ENCODE measurements at places on chromosomes 12 and 14.

DNA sequence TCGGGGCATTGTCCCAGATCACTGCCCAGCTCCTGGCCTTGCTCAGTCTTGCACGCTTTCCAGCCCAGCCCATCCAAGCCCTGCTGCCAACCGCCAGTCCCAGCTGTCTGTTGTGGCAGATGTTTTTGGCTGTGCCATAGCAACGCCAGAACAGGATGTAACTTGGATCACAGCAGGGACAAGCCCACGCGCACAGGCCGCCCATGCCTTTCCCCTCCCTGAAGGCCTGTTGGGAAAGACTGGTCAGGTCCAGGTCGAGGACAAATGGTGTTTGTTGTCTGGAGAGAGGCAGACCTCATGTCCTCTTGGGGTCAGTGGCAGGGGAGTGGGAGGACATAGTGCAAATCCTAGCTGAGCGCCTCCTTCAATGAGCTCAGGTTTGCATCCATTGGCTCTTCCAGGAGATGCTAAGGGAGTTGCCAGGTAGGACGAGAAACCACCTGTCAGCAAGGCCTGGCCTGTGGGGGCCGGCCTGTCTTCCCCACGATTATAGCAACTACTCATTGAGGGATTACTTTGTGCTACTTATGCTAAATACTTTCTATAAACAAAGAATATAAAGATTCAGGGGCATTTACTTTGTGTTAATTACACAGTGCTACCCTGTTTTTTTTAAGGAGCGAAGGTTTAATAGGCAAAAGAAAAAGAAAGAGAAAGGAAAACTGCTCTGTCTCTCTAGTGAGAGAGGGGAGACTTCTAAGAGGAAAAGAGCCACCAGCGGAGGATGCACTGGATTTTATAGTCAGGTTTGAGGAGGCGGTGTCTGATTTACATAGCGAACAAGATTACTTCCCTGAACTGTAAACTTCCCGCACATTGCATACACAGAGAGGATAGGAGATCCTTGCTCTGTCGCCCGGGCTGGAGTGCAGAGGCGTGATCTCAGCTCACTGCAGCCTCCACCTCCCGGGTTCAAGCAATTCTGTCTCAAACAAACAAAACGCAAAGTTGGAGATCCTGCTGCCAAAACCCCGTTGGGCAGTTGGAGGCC lies 42.8 kb upstream of the CORO1C start:
- DNase-seq, result no peak

DNA sequence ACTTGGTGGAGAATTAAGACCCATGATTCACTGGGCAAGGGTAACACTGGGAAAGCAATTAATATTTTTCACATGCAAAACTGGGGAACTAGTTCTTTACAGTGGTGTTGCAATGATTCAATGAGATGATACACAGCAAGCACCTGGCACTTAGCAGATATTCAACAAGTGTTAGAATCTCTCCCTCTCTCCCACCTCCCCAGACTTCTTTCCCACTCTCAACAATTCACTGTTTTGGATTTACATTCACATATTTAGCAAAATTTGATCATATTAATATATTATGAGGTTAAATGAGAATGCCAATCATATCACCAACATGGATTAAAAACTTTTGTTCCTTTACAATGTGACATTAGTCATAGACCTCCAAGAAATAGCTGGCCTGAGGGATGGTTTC lies 223.1 kb upstream of the GRIP1 start:
- DNase-seq, result no peak

DNA sequence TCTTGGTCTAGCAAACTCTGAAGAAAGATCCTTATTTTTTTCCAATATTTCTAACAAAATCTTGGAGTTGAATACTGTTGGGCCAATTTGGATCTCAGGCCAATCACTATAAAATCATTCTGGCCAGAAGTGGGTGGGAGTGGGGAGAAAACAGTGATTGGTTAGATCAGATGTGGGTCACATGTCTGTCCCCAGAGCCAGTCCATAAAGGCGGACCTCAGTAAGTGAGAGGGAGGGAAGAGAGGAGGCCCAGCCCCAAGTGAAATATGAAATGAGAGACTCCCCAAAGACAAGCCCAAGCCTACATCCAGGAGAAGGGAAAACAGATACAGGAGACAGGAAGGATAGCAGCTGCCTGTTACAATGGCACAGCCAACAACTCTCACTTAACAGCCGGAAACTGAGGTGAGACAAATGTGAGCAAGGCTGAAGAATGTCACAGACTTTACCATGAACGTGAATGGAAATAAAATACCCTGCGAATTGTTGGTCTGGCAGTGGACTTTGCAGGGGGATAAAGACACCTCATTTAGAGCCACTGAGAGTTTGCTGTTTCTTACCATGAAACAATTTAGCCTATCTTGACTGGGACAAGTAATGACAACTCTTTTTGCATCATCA lies 144.7 kb downstream of the HMGA2 start:
- DNase-seq, result no peak

DNA sequence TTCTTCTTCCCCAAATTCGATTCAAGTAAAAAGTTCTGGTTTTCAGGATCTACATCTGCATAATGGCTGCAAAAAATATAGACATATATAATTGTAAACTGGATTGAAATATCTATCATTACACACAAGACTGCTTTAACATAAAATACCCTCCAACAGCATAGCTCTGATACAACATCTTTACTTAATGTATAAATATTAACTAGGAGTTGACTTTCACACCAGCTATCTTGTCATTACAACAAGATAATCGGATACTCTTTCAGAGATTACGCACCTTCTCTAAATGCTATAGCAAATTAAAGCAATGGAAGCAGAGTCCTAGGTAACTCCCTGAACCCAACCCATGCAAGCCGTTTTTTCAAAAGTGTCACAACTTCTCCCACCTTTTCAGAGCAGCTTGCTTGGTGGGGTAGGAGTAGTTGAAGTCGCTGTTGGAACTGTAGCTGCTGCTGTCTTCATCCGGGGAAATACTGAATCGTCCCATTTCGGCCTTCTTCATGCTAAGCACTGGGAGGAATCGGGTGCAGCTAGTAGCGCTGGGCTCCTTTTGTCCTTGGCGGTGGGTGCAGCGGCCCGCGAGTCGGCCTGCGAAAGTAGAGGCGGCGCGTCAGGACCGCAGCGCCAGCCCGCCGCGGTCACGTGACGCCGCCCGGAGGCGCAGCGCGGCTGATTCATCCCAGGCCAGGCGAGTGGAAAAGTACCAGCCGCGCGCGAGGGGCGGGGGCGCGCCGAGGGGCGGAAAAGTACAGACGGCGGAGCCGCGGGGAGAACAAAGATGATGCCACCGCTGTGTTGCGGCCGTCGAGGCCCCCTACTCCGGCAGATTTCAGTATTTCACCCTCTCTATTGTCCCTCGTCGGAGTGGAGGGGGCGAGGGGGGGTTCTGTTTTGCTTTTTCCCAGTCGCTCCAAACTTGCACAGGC lies 1.5 kb downstream of the SLC38A2 start:
- peak; percentile 87 for DNase-seq

- no peak for DNase-seq
Measured at GRCh38 chr12:1884651-1885050, 33.8 kb downstream of the CACNA2D4 start.
